Nephron progenitor cell (in vitro differentiated cells): ENCODE measurements at places on chromosomes 16 and 17.

DNA sequence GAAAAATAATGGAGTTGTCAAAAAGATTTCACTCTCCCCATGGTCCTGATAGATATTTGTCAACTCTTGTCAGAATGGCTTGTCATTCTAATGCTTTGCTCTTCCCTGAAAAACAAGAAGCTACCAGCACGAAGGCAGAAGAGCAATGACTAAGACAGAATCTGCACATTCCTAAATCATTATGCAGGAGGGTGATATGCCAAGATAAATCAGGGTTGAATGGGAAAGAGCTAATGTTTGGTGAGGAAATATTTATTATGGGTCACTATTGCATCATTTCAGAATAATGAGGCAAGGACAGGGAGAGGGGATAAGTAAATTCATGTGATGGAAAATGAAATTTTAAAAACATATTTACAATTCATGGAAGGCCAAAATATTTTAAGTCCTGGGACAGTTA is 297.5 kb upstream of the XYLT1 start:
- peaks cover 6% of the 10 kb centered on the region for H3K4me1 ChIP-seq
- no peak for DNase-seq
- no peak overlapping the region for H3K4me3 ChIP-seq
- no peaks in the 10 kb centered on the region for H3K36me3 ChIP-seq

GRCh38 chr16:23156110-23156509 is 6.9 kb upstream of the USP31 start:
- peaks cover 4% of the 10 kb centered on the region for H3K4me1 ChIP-seq
- H3K36me3 ChIP-seq = no peaks in the 10 kb centered on the region
- H3K4me3 ChIP-seq = no peak overlapping the region
- peaks cover 39% of the 10 kb centered on the region for H3K27me3 ChIP-seq

DNA sequence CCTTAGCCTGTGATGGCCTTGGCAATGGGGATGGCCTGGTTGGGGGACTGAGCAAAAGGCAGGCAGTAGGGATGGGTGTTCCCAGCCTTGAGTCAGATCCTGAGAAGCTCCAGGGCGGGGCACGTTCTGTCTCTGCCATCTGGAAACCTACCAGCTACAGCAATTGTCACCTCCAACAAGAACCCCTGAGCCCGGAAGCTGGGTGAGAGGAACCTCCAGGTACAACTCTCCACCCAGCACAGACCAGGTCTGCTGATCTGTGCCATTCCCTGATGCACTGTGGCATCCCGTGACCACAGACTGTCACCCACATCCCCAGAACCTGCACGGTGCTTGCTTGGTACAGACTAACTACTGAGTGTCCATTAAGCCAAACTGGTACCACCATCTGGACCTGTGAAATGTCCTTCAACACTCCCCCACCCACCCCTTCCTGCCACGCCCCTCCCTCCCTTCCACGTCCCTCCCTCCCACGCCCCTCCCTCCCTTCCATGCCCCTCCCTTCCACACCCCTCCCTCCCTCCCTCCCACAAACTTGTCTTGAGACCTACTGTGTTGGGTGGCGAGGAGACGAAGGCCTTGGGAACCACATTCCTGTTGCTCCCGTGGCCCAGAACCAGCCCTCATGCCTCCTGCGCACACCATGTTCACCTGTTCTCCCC is 16.6 kb downstream of the MYO15B start:
- no peak overlapping the region for H3K27ac ChIP-seq
- no peaks in the 10 kb centered on the region for H3K36me3 ChIP-seq
- no peak for DNase-seq
- H3K4me3 ChIP-seq = no peak overlapping the region
- no peaks in the 10 kb centered on the region for H3K4me1 ChIP-seq
- peaks cover 10% of the 10 kb centered on the region for H3K27me3 ChIP-seq

GRCh38 chr16:17512636-17513220 is 42.0 kb upstream of the XYLT1 start:
- no peak for DNase-seq
- peaks cover 15% of the 10 kb centered on the region for H3K27me3 ChIP-seq
- H3K4me1 ChIP-seq = no peaks in the 10 kb centered on the region
- H3K4me3 ChIP-seq = no peak overlapping the region
- no peak overlapping the region for H3K27ac ChIP-seq
- H3K36me3 ChIP-seq = no peaks in the 10 kb centered on the region

DNA sequence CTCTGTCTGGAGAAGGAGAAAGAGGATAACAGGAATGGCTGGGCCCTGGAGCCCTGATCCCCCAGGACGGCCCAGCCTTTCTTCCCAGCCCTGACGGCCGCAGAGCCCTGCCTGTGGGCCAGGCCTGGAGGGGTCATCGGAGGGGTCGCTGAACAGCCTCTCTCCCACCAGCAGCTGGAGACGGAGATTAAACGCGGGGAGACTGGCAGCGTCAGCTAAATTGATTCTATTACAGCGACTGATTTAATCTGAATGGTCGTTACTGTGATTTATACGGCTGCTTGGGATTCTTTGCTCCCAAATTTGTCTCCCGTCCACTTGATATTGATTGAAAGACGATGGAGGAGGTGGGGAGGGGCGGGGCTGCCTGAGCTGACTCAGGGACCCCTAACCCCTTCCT is 7.1 kb upstream of the CDH15 start:
- no peak overlapping the region for H3K4me3 ChIP-seq
- H3K4me1 ChIP-seq = peaks cover 41% of the 10 kb centered on the region
- peaks cover 16% of the 10 kb centered on the region for H3K27me3 ChIP-seq

- peaks cover 9% of the 10 kb centered on the region for H3K27me3 ChIP-seq
- peak overlapping the region; percentile 42 for H3K27ac ChIP-seq
- DNase-seq = no peak
- H3K4me3 ChIP-seq = no peak overlapping the region
These were observed 73.4 kb downstream of the WSB1 start for GRCh38 chr17:27367121-27367981.

DNA sequence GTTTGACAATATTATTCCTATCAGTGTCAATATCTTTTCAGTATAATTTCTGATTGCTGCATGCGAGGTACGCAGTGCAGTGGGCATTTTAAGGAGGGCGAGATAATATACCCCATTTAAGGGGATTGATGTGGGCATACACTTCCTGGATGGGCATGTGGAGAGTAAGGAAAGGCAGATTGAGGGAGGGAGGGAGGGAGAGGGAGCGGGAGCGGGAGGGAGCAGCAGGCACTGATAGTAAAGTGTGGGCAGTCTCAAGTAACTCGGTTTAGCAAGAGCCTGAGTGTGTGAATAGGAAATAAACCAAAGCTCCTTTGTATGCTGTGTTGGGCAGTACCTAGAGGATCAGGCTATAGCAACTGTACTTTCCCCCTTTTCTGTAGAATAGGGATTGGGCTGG is 5.1 kb downstream of the BPTF start:
- H3K4me1 ChIP-seq = peaks cover 45% of the 10 kb centered on the region
- H3K4me3 ChIP-seq = peak overlapping the region; percentile 71
- no peaks in the 10 kb centered on the region for H3K27me3 ChIP-seq
- peak; percentile 15 for DNase-seq

GRCh38 chr17:36980280-36980761 is 31.6 kb downstream of the AATF start:
- H3K27ac ChIP-seq = peak overlapping the region; percentile 68
- peaks cover 19% of the 10 kb centered on the region for H3K36me3 ChIP-seq
- H3K27me3 ChIP-seq = no peaks in the 10 kb centered on the region
- DNase-seq = no peak
- H3K4me3 ChIP-seq = no peak overlapping the region

GRCh38 chr16:53865494-53865863 is 161.5 kb downstream of the FTO start:
- peaks cover 36% of the 10 kb centered on the region for H3K36me3 ChIP-seq
- DNase-seq = no peak
- no peaks in the 10 kb centered on the region for H3K27me3 ChIP-seq
- no peak overlapping the region for H3K4me3 ChIP-seq
- peak overlapping the region; percentile 1 for H3K27ac ChIP-seq
- H3K4me1 ChIP-seq = peaks cover 6% of the 10 kb centered on the region

GRCh38 chr17:35372846-35373533 is 431 bp downstream of the SLFN11 start:
- no peak overlapping the region for H3K27ac ChIP-seq
- peak overlapping the region; percentile 78 for H3K4me3 ChIP-seq
- peaks cover 99% of the 10 kb centered on the region for H3K27me3 ChIP-seq
- DNase-seq = peak; percentile 18
